AG08395 (cell line): ENCODE measurements at places on chromosomes 12 and 14.

DNA sequence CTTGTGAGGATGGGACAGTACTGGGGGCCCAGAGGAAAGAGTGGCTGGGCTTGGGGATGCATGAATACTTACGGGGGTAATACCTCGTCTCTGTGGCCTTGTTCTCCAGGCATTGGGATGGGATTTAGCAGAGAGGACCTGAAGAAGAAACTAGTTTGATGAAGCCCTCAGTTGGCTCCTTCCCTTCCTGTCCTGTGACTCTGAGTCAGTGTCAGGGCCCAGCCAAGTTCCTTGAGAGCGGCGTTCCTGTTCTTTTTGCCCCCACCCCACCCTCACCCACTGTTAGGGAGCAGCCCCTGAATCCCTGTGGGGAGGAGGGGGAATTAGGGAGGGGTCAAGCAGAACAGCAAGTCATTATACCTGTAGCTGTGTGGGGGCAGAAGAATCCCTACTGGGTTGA is 5.2 kb upstream of the LRP1-AS start:
- peak; percentile 65 for DNase-seq

DNA sequence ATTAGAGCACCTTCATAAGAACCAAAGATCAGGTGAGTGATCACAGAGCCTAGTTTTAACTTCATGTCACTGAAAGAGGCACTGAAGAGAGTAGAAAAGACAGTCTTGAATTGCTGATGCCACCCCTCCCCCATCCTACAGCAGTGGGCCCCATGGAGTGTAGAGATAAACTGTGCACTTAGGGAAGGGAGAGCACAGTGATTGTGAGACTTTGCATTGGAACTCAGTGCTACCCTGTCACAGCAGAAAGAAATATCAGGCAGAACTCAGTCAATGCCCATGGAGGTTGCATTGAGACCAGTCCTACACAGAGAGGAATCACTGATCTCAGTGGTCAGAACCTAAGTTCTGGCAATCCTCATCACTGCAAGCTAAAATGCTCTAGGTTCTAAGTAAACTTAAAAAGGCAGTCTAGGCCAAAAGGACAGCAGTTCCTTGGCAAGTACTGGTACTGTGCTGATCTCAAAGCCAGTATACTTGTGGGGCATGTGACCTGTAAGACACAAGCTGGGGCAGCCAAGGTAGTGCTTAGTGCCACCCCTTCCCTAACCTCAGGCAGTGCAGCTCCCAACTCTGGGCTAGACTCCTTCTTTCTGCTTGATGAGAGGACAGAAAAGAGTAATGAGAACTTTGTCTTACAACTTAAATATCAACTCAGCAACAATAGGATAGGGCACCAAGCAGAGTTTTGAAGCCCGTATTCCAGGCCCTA is 94.1 kb downstream of the FSCB start:
- DNase-seq = no peak

DNA sequence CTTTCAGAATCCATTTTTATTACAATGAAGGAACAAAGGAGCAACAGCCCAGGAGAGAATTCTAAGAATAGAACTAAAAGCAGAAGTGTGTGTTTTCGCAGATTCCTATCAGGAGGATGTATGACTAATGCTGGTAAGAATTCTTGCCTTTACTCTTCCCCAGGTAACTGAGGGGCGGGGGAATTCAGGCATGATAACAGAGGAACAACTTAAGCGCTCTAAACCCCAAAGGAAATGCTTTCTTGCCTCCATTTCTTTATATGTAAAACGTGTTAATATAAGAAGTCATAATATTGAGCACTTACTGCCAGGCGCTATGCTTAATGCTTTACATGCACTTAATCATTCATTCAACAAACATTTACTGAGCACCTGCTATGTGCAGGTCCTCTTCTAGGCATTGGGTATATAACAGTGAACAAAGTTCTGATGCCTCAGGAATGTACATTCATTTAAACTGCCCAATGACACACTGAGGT is 4.5 kb downstream of the HCAR1 start:
- no peak for DNase-seq

- peak; percentile 43 for DNase-seq
Measured at GRCh38 chr12:48002773-48003218, 1.5 kb downstream of the COL2A1 start.

DNA sequence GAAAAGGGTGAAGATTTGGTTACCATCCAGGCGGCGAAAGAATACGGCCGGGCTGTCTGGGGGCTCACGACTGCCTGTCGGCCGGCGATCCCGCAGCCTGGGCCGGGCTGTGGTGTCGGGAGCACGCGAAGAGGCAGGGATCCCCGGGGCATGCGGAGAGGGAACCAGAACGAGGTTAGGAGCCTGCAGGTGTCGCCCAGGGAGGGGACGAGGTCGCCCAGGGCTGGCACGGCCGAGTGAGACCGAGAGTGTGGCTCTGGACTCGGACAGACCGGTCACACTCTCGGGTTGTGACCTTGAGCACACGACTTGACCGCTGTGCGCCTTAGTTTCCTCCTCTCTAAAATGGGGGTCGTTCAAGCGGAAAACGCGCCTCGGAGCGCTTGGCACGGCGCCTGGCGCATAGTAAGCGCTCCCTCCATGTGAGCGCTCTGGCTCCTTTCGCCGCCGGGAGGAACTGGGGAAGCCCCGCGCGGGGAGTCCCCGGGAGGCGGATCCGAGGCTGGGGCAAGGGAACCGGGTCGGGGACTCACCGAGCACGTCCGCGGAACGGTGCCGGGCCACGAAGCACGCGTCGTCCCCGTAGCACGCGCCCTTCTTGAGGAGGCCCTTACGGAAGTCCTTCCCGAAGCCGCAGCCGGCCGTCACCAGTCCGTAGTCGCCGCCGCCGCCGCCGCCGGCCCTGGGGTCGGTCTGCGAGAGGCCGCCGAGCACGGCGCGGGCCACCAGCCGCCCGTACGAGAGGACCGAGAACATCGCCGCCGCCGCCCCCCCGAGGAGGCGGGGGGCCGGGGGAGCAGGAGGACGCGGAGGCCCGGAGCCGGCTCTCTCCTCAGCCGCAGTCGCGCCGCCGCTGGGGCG is 612 bp downstream of the PPTC7 start:
- DNase-seq = peak; percentile 22

GRCh38 chr12:4216187-4216927 is 57.2 kb upstream of the CCND2 start:
- no peak for DNase-seq

GRCh38 chr14:64217308-64217707 is 76.9 kb downstream of the ESR2 start:
- DNase-seq = no peak

DNA sequence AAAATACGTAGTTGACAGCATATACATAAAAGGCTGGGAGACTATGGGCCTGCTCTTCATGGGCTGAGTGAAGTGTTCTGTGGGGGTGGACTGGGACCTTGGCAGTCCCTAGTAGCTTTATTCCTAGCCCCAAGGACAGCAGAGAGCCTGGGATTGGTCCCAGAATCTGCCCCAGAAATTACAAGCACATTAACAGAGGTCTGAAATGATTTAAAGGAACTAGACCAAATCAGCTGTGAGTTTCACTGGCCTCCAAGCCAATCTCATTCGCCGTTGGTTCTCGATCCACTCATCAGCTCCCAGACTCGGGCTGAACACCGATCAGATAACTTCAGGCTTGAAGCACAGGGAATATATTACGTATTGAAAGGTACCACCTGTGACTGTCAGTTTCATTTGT is 77.0 kb upstream of the PSMC1 start:
- no peak for DNase-seq

DNA sequence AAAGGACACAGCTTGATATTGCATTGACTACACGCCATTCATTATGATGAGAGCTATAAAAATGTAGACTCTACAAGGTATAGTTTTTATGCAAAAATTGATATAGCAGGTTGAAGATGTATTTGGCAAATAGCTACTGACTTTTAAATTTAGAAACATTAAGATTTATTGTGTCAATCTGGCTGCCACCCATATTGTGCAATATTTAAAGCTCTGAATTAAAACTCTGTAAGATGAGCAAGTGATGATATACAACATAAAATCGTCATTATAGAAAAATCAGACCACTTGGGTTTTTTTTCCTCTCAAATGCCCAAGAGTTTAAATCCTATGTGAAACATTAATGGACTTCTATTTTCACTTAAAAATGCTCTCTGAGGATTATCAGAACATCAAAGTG is 36.8 kb upstream of the E2F7 start:
- no peak for DNase-seq

DNA sequence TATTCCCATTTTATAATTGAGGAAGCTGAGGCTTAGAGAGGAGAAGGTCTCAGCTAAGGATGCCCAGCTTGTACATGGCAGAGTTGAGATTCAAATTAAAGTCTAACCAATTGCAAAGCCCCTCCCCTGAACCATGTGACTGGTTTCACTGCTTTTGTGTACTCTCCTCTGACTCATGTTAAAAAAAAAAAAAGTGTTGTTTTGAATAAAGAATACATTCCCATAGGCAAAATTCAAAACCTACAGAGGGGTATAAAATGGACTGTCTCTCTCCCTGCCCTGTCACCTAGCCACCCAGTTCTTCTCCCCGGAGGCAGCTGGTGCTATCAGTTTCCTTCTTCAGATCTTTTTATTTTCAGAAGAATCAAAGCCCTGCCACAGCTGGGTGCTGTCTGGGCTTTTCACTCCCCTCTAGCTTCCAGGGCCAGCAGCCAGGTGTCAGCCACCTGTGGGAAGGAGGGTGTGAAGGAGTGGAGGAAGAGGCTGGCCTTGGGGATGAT is 5.4 kb downstream of the PSMD9 start:
- peak; percentile 74 for DNase-seq

DNA sequence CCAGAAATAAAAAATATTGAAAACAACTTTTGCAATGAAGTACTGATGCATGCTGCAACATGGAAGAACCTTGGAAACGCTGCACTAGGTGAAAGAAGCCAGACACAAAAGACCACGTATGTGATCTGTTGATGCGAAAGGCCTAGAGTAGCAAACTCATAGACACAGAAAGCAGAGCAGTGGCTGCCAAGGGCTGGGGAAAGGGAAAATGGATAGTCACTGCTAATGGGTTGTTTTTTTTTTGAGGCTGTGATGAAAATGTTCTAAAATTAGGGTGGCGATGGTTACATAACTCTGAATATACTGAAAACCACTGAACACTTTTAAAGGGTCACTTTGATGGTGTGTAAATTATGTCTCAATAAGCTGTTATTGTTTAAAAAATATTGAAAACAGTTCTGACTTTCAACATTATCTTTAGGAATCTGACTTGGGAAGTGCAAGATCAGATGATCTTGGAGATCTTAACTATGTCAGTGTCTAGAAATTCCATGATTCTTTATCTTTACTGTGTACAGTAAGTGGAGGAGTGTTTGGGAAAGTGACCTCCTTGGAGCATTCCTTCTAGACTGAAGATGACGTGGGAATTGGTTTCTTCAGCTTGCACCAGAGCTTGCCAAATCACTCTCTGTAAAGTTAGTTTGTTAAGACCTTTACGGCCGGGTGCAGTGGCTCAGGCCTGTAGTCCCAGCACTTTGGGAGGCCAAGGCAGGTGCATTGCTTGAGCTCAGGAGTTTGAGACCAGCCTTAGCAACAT is 12.4 kb downstream of the MLXIP start:
- DNase-seq = peak; percentile 45

DNA sequence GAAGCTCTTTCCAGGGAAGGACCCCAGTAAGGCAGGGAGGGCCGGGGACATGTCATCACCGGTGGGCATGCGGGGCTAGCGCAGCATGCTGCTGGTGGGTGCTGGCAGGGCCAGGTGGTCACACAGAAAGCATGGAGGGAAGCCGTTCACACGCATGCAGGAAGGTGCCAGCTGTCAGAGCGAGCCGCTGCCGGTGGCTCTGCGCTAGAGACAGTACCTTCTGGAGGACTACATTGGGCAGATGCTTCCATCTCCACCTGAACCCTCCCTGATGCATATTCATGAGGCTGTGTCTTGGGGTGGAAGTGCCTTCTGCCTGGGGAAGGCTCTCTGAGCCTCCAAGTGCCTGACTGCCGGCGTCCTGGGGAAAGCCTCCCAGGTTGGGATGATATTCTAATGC is 203.8 kb downstream of the CALM1 start:
- DNase-seq = no peak

DNA sequence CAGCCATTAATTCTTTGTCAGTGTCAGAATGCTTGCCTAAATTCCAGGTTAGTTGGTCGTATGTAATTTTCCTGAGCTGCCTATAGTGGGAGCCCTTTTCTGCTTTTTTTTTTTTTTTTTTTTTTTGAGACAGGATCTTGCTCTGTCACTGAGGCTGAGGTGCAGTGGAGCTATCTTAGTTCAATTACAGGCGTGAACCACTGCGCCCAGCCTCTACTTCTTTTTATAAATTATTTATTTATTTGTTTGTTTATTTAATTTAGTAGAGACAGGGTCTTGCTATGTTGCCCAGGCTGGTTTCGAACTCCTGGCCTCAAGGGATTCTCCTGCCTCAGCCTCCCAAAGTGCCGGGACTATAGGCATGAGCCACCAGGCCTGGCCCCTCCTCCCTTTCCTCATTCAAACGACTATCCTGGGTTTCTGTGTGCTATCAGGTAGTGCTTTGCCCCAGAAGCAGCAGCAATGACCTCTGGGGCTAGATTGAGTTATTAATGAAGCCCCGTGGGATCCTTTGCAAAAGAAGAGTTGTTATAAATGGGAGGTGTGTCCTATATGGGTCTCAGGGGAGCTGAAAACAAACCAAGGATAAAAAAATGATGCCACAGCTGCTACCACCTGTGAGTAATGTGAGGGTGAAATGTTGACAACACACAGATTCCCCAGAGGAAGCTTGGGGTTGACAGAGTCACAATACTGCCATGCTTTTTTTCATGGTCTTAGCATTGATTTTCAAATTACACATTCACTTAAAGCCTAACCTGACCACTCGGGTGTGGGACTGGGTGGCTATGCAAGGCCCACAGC is 34.6 kb upstream of the NFKBIA start:
- DNase-seq = peak; percentile 19

- no peak for DNase-seq
Measured at GRCh38 chr12:113090740-113091139, 34.2 kb downstream of the DTX1 start.

DNA sequence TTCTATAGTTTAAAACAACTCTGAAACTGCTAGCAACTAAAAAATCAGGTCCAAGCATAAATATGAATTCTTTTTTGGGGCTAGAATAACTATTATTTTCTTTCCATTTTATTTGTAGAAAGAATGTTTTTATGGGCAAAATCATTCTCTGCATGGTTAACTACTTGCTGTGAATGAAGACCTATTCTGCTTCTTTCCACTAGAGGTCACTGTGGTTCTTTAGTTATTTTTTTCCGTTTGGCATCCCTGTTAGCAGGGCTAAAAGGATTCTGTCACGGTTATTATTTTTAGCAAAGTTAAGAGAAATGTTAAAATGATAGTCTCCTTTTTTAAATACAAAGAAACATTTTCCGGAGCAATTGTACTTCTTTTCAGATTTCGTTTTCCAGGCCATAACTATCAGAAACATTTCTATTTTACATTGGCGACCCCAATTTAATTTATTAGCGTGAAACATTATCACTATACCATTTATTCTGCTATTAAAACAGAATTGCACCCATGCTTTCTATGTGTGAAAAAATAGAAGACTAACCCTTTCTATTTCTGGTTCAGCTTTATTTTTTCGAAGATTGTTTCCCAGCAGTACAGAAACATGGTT is 404.8 kb downstream of the ATP23 start:
- peak; percentile 58 for DNase-seq

GRCh38 chr12:91896286-91897024 is 249.2 kb downstream of the BTG1 start:
- DNase-seq = peak; percentile 44
